ENCODE measurements at places on chromosomes 16 and 17.

DNA sequence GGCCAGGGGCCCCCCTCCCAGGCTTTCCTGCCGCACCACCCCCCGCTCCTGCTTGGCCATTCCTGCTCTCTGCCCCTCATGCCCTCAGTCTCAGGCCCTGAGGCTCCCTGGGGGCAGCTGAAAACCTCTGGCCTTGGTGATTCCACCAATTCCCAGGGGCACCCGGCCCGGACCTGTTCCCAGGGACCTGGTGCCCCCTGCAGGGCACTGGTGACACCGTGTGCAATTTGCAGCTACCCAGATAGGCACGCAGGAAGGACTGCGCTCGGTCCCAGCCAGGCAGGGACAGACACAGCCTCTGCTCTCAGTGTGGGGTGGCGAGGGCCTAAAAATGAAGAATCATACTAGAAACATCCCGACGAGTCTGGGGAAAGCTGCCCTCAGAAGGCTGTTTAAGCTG lies 13.4 kb downstream of the WFDC1 start:
- no peak for DNase-seq

GRCh38 chr17:48558057-48558830 lies 13.3 kb upstream of the HOXB2 start:
- DNase-seq, result no peak

GRCh38 chr16:13348416-13348815 lies 447.0 kb downstream of the SHISA9 start:
- DNase-seq, result no peak

DNA sequence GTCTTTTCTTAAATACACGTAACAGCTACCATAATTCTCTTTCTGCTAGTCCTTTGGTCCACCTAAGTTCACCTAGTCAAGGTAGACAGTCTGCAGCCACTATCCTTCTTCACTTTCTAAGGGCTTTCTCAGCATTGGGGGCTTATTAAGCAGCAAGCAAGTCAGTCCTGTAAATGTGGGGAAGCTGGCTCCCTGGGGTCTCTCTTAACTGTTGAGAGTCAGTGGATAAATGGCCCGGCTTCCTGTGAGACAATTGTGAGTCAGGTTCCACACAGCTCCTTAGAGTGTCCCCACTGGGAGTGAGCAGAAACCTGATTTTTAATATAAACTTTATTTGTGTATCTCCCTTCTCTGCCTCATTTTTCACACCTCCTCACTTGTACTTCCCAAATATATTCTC lies 132.1 kb downstream of the CDH13 start:
- no peak for DNase-seq

- peak; percentile 78 for DNase-seq
These were observed 45.2 kb downstream of the GRB7 start for GRCh38 chr17:39782980-39783379.

DNA sequence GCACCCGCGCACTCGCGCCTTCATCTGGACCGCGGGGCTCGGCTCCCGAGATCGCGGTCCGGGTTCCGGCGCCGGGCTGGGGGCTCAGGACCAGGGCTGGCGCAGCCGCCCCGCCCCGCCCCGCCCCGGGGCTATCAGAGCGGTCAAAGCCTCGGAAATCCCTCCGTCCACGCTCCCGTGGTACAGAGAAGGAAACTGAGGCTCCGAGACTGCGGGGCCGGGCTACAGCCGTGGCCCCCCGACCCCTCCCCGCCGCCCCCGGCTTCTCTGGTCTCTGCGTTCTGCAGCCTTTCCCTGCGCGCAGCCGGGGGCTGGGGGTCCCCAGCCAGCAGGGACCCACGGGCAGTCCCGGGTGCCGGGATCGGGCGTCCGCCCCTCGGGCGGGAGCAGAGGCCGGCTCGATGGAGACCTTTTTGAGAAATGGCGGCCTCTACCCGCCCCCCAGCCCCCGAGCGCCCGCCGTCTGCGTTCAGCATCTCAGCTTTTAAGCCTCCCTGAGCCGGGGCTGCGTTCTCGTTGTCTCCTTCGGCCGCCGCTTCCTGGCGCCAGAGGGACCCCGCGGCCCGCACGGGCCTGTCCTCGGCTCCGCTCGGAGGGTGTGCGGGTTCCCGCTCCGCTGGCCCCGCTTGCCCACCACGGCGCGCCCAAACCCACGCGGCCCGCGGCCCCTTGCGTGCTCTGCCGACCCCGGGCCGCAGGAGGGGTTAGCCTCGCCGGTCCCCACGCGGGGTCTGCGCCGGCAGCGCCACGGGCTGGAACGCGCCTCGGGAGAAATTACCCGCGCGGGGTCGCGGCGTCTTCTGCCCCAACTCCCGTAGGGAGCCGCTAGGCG lies 1.5 kb upstream of the NPTX1 start:
- DNase-seq, result no peak

DNA sequence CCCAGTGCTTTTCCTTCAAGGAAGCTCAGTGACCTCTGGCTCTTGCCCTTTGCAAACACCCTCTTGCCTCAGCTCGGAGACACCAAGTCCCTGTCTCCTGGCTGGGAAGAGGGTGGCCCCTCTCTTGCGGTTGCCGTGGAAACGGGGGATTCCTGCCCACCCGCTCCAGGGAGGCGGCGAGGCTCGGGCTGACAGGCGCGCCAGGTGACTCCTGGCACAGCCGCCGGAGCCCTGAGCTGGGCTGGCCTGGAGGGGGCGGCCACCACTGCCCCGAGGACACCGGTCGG lies 71.4 kb downstream of the ABR start:
- DNase-seq, result no peak

GRCh38 chr16:30688701-30689100 lies 10.3 kb upstream of the SRCAP start:
- DNase-seq, result no peak

GRCh38 chr17:50152736-50153135 lies 2.3 kb upstream of the PPP1R9B start:
- no peak for DNase-seq

GRCh38 chr17:9116861-9117568 lies 95.7 kb downstream of the NTN1 start:
- DNase-seq, result no peak

GRCh38 chr16:29664091-29664921 lies 1.3 kb downstream of the SPN start:
- DNase-seq, result no peak

- no peak for DNase-seq
These were observed 201.7 kb downstream of the KATNIP start for GRCh38 chr16:27751676-27752075.

DNA sequence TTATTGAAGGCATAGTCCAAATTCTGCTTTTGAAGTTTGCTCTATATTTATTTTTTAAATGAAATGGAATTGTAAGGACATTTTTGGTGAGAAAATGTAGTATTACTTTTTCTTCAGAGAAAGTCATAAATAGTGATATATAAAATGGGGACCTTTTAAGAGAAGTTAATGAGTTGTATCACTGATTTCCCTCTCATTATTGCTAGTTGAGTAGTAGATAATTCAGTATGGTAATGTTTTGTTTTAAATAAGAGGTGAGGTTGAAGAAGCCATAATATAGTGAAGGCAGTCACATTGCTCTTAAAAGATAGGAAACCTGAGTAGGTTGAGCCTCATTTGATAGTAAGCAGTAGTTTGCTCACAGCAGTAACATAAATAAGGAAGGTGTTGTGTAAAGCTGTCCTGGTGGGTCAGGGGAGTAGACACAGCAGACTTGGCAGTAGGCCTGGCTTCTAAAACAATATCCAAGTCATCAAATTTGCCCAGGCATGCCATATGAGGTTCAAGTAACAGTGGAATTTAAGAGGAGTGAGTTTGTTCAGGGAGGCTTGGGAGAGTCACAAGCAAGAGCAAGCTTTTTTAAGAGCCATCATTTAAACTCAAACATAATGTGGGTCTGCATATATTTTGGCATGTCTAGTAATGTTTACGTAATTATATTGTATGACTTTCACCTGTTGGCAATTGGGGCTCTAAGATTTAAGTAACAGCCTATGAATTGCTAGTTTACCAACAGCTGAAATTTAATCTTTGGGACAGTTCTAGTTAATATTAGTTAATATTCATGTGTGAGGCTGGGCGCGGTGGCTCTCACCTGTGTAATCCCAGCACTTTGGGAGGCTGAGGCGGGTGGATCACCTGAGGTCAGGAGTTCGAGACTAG lies 6.5 kb downstream of the NFATC3 start:
- peak; percentile 32 for DNase-seq

GRCh38 chr16:21060027-21060510 lies 90.6 kb downstream of the DNAH3 start:
- DNase-seq, result no peak

GRCh38 chr16:56583351-56584168 lies 5.8 kb upstream of the MT3 start:
- DNase-seq, result no peak

- no peak for DNase-seq
These were observed 5.7 kb upstream of the CDH5 start for GRCh38 chr16:66360624-66361324.

Data from GF-D8 (cell line).